Epithelial cell of prostate (primary cell): ENCODE measurements at places on chromosomes 4 and X.

DNA sequence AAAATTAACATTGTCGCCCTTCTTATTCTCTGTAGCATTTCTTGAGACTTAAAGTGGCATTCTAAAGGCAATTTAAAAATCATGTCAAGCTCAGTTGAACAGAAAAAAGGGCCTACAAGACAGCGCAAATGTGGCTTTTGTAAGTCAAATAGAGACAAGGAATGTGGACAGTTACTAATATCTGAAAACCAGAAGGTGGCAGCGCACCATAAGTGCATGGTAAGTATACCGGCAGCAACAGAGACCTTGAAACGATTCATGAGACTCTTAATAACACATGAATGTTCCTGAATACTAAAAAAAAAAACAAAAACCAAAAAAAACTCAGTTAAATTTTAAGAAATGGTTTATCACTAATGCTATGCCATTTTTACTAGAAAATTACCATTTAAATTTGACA, 82.4 kb upstream of the HPRT1 start:
- DNase-seq, result no peak

- DNase-seq, result no peak
Measured at GRCh38 chrX:154720067-154720466, 30.8 kb downstream of the GAB3 start.

- DNase-seq, result no peak
Measured at GRCh38 chr4:42708625-42709024, 51.7 kb upstream of the ATP8A1 start.

DNA sequence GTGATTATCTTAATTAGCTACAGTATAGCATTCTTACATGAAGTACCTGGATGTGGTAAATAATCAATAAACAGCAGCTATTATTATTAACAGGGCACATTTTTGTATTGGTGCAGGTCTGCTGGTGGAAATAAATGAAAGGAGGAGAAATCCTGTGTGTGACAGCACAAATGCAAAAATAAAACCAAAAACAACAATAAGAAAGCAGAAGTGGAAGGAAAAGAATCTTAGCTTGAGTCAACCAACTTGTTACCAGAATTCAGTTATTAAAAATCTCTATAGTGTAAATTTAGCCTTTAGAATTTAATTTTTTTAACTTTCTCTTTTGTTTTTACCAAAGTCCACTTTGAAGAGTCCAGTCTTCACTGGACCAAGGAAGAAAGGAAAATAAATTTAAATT, 63.1 kb upstream of the LSM6 start:
- DNase-seq, result no peak

GRCh38 chr4:71163317-71163716, 169.9 kb downstream of the DCK start:
- no peak for DNase-seq

GRCh38 chrX:140933874-140934655, 68.3 kb upstream of the SPANXB1 start:
- no peak for DNase-seq

GRCh38 chr4:69727426-69727825, 33.0 kb downstream of the SULT1B1 start:
- no peak for DNase-seq

- DNase-seq, result no peak
Measured at GRCh38 chr4:3689576-3690550, 76.3 kb upstream of the ADRA2C start.

DNA sequence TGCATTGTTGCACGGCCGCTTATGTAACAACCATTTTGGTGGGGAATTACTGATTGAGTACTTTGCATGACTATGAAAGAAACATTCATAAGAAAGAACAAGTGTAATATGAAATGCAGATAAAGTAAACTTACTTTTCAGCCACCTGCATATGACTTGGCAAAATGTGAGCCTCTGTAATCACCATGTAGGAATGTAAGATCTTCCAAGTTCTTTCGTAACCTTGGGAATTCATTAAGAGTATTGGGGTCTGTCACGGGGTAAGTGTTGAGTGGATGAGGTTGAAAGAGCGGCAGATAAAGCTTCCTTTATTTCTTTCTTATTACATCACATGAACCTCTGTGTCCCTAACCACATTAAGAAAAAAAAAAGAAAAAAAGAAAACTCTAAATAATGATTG, 348.5 kb upstream of the NR3C2 start:
- no peak for DNase-seq

GRCh38 chrX:115233497-115234455, at the start of gene LRCH2:
TSS of gene LRCH2 (minus strand) at chrX:115234096. CDS start at chrX:115234041, 55 bp downstream.
- no peak for DNase-seq

- no peak for DNase-seq
Measured at GRCh38 chr4:38046727-38047489, 86.7 kb downstream of the PTTG2 start.

DNA sequence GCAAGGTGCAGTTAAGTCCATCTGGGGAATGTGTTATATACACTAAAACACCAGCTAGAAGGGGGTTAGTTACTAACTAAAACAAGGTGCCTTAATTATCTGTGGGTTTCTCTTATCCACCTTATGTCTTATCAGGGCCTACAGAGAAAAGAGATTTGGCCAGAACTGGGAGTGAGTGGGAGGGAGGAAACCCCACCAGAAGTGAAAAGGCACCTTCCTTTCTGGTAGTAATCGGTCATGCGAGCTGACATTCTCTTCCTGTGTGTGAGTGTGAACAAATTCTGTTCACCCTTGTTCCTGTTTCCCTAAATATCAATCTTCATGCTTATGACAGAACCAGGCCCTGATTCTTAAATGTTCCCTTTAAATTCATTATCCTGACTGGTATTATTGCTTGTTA, 43.5 kb downstream of the SRPX2 start:
- no peak for DNase-seq

GRCh38 chr4:163175971-163176958, 9.6 kb upstream of the NAF1 start:
- DNase-seq, result no peak

DNA sequence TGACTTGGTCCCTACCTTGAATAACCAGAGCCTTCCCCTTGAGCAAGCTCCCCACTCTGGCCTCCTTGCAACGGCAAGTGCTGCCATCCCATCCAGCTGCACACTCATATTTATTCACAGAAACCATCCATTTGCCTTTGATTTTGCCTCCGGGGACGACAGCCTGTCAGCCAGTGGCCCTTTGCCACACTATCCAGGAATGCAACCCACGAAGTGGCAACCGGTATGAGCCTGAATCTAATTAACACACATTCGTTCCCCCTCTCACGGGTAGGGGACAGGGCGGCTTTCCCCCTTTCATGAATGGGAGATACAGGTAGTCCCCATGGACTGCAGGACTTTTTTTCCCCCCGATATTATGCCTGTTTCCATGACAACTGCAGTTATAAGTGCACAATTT, 15.5 kb downstream of the CRMP1 start:
- no peak for DNase-seq

DNA sequence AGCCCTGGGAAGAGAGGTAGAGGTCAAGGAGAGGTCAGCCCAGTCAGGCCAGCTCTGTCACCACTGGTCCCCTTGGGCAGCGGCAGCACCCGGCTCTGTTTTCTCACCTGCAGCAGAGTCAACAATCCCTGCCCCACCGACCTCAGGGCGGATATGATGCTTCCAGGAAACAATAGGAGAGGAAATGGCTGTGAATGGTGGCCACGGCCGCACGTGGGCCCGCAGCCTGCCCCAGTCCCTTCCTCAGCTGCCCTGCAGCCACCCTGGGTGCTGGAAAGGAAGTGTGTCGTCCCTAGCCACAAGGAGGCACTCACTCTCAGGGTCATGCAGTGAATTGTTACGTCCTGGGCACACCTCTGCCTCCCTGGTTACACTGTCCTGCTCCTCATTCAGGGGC, 92.5 kb upstream of the ENPP6 start:
- no peak for DNase-seq

- DNase-seq, result no peak
Measured at GRCh38 chrX:99939883-99940232, 470.2 kb downstream of the PCDH19 start.

- no peak for DNase-seq
Measured at GRCh38 chr4:126859314-126859713, 773.4 kb upstream of the INTU start.
